Mesothelial cell of epicardium (in vitro differentiated cells): ENCODE measurements at places on chromosomes 1 and 21.

- no peaks in the 10 kb centered on the region for H3K27me3 ChIP-seq
- H3K36me3 ChIP-seq: no peaks in the 10 kb centered on the region
- DNase-seq: no peak
- no peak overlapping the region for H3K27ac ChIP-seq
- no peak overlapping the region for H3K4me3 ChIP-seq
Measured at GRCh38 chr21:45157932-45158331, 83.6 kb downstream of the ADARB1 start.

DNA sequence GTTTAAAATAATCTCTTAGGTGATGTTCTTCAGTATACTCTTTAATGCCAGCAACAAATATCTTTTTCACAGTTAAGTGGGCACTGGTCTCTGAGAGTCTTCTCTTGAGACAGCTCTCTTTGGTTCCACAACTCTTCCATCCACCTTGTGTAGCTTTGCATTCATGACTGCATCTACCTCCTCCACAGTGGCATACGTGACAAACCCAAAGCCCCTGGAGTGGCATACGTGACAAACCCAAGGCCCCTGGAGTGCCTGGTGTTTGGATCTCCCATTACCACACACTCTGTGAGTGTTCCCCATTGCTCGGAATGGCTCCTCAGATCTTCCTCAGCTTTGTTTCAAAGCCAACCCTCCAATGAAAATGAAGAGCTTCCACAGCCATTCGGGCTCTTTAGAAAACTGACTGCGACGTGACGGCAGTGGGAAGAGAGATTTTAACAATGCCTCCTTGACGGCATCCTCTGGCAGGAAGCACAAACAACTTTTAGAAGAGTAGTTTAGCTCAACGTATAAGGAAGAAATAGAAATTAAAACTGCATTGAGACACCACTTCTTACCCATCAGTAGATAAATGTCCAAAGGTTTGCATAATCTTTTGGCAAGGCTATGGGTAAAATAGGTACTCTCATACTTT is 45.8 kb downstream of the SLC30A7 start:
- peaks cover 59% of the 10 kb centered on the region for H3K36me3 ChIP-seq
- H3K4me1 ChIP-seq: peaks cover 3% of the 10 kb centered on the region
- H3K4me3 ChIP-seq: no peak overlapping the region
- no peak overlapping the region for H3K27ac ChIP-seq
- no peak for DNase-seq
- no peaks in the 10 kb centered on the region for H3K27me3 ChIP-seq

- H3K36me3 ChIP-seq: peaks cover 2% of the 10 kb centered on the region
- H3K27me3 ChIP-seq: no peaks in the 10 kb centered on the region
- no peak for DNase-seq
- H3K4me3 ChIP-seq: no peak overlapping the region
- H3K27ac ChIP-seq: no peak overlapping the region
- H3K4me1 ChIP-seq: peaks cover 12% of the 10 kb centered on the region
Measured at GRCh38 chr1:197838836-197839235, 63.6 kb upstream of the DENND1B start.

GRCh38 chr1:234316937-234317336 is 56.3 kb upstream of the COA6 start:
- no peak overlapping the region for H3K4me3 ChIP-seq
- H3K4me1 ChIP-seq: no peaks in the 10 kb centered on the region
- H3K27ac ChIP-seq: no peak overlapping the region
- H3K27me3 ChIP-seq: peaks cover 76% of the 10 kb centered on the region
- no peak for DNase-seq

DNA sequence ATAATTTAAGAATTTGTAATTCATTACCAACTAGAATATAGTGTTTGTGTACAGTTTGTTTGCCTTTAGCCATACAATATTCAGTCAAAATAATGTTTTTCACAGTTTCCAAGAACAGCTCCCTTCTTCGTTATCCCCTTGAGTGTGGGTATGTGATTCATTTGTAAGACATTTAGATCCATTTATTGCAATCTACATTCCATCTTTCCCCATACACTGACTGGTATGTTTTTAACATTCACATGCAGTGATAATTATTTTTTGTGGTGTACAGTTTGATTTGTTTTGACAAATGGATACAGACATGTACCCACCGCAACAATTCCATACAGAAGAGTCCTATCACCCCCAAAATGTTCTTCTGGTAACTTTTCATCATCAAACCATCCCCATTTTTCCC is 589.1 kb upstream of the ADAMTS5 start:
- no peak overlapping the region for H3K4me3 ChIP-seq
- no peaks in the 10 kb centered on the region for H3K4me1 ChIP-seq

GRCh38 chr1:101239095-101240040 is 2.5 kb downstream of the S1PR1 start:
- no peak for DNase-seq
- H3K27ac ChIP-seq: no peak overlapping the region
- peak overlapping the region; percentile 87 for H3K4me3 ChIP-seq
- peaks cover 47% of the 10 kb centered on the region for H3K4me1 ChIP-seq
- H3K36me3 ChIP-seq: peaks cover 31% of the 10 kb centered on the region
- no peaks in the 10 kb centered on the region for H3K27me3 ChIP-seq

DNA sequence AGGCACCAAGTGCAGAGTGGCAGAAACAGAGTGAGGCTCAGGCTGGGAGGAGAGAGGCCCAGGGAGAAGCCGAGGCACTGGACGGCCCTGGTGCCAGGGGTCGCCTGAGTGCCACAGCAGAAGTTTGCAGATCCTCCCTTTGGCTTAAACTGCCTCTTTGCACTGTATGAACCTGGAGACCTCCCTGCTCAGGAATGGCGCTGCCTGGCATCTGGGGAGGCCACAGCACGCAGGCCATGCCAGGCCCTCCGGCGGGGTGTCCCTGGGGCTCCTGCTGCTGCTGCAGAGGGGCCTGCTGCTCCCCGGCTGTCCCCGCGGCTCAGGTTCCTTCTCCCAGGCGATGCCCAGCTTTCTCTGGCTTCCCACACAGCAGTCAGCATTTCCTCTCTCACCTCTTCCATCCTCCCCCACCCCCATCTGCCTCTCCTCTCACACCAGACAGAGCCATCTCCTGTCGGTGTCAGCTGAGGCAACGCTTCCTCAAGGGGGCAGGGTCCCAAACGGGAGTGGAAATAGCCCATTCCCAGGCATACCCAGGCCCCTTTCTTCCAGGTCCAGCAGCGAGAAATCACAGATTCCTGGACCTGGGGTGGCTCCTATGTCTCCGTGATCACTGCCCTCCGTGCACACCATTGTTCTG is 35.2 kb downstream of the SYT6 start:
- no peak overlapping the region for H3K4me3 ChIP-seq
- no peak overlapping the region for H3K27ac ChIP-seq
- peaks cover 4% of the 10 kb centered on the region for H3K27me3 ChIP-seq
- H3K36me3 ChIP-seq: no peaks in the 10 kb centered on the region

- peaks cover 37% of the 10 kb centered on the region for H3K27me3 ChIP-seq
- peak; percentile 43 for DNase-seq
- no peaks in the 10 kb centered on the region for H3K36me3 ChIP-seq
- peaks cover 9% of the 10 kb centered on the region for H3K4me1 ChIP-seq
Measured at GRCh38 chr21:40386294-40386911, 460.6 kb downstream of the DSCAM start.

DNA sequence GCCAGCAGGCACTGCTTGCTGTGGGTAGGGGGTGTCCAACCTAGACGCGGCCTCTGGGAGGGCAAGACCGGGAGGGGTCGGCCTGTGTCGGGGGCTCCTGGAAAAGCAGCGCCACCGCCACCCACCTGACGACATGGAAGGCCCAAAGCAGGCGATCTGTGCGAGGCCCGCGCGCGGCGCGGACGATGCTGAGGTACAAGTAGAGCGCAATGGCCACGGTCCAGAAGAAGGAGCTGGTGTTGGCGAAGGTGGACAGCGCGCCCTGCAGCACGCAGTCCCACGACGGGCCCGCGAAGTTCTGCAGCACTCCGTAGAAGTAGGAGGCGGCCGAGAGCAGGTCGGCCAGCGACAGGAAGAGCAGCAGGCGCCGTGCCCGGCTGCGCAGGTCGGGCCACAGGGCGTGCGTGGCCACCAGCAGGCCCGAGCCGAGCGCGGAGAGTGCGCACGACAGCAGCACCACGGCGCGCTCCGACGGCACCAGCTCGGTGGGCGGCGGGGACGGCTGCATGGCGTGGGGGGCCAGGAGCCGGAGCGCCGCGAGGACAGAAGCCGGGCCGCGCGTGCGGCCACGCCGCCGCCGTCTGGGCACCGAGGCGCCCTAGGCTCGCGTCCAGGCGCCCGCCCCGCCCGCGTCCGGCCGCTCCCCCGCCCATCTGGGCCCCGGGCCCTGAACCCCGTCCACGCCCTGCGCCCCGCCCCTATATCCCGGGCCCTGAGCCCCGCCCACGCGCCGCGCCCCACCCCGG is at the start of gene GPR157:
Gene GPR157, minus strand, starts transcription at position 583 of the 746 bp plus-strand sequence. Its CDS starts 75 bp downstream, at position 508.
- peaks cover 4% of the 10 kb centered on the region for H3K36me3 ChIP-seq
- H3K4me3 ChIP-seq: peak within 1 kb of the TSS; percentile 82
- peaks cover 19% of the 10 kb centered on the region for H3K4me1 ChIP-seq
- H3K27ac ChIP-seq: peak within 1 kb of the TSS; percentile 87
- no peaks in the 10 kb centered on the region for H3K27me3 ChIP-seq

DNA sequence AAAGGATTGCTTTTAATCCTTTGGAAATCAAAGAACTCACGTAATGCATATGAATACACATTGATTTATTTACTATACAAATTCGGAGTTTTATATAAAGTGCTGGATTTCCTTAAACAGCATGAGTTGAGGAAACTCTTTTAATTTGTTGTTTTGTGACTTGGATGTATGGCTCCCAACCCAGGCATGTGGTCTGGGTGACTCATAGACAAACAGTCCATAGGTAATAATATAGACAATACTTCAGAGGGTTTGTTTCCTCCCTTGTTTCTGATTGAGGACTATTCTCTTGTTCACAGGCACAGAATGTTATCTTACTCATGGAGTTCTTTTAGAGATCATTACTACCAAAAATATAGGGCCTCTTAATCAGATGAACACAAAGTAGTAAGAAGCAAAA is 43.8 kb downstream of the XPR1 start:
- peak overlapping the region; percentile 30 for H3K27ac ChIP-seq
- peaks cover 22% of the 10 kb centered on the region for H3K36me3 ChIP-seq
- DNase-seq: no peak
- H3K27me3 ChIP-seq: no peaks in the 10 kb centered on the region

GRCh38 chr1:179151908-179152682 is 70.2 kb downstream of the TOR3A start:
- peaks cover 20% of the 10 kb centered on the region for H3K36me3 ChIP-seq
- peaks cover 11% of the 10 kb centered on the region for H3K4me1 ChIP-seq

- DNase-seq: no peak
- H3K36me3 ChIP-seq: no peaks in the 10 kb centered on the region
- H3K27me3 ChIP-seq: no peaks in the 10 kb centered on the region
- no peak overlapping the region for H3K27ac ChIP-seq
- H3K4me3 ChIP-seq: no peak overlapping the region
Measured at GRCh38 chr21:44623575-44623974, 3.3 kb upstream of the KRTAP10-9 start.

GRCh38 chr21:40466893-40467483 is 380.0 kb downstream of the DSCAM start:
- no peaks in the 10 kb centered on the region for H3K4me1 ChIP-seq
- H3K27ac ChIP-seq: no peak overlapping the region
- H3K27me3 ChIP-seq: peaks cover 46% of the 10 kb centered on the region
- no peak overlapping the region for H3K4me3 ChIP-seq

- H3K27ac ChIP-seq: peak overlapping the region; percentile 89
- no peak for DNase-seq
- H3K27me3 ChIP-seq: no peaks in the 10 kb centered on the region
- no peak overlapping the region for H3K4me3 ChIP-seq
- H3K4me1 ChIP-seq: peaks cover 63% of the 10 kb centered on the region
Measured at GRCh38 chr1:172149346-172149745, 271.1 kb upstream of the C1orf105 start.

DNA sequence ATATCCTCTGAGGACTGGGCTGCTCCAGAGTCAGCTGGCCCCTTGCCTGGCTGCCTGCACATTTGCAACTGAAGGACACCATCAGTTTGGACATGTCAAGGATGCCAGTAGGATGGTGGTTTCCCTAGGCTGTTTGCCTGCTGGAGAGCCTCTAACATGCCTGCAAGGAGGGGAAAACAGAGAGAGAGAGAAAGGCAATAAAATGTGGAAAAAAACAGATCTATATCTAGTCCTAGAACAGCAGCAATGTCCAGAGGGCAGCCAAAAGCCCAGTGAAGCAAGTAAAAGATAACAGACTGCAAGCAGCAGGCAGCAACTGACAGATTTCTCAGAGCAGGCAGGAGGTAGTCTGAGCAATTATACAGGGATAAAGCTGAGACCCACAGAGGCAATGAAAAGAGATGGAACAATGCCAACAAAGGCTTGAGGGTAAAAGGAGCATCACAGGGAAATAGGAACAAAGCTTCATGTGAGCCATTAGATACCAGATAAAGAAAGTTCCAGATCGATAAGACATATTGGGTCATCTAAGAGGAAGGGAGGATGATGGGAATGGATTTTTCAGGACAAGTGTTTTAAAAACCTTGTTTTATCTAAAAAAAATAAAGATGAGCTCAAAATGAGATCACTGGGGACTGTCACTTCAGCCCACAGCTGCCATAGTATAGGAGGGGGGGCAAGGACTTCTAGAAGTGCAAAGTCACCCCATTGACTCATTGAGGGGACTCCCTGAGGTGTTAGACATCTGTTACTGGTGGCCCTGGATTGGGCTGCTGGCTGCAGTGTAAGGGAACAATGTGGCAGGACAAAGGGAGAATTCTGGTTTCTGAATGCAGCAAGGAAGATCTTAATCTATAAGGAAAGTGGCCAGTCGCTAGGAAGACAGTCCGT is 38.6 kb upstream of the GADD45A start:
- H3K27me3 ChIP-seq: no peaks in the 10 kb centered on the region
- H3K36me3 ChIP-seq: no peaks in the 10 kb centered on the region
- H3K27ac ChIP-seq: no peak overlapping the region
- H3K4me3 ChIP-seq: no peak overlapping the region
- H3K4me1 ChIP-seq: no peaks in the 10 kb centered on the region

DNA sequence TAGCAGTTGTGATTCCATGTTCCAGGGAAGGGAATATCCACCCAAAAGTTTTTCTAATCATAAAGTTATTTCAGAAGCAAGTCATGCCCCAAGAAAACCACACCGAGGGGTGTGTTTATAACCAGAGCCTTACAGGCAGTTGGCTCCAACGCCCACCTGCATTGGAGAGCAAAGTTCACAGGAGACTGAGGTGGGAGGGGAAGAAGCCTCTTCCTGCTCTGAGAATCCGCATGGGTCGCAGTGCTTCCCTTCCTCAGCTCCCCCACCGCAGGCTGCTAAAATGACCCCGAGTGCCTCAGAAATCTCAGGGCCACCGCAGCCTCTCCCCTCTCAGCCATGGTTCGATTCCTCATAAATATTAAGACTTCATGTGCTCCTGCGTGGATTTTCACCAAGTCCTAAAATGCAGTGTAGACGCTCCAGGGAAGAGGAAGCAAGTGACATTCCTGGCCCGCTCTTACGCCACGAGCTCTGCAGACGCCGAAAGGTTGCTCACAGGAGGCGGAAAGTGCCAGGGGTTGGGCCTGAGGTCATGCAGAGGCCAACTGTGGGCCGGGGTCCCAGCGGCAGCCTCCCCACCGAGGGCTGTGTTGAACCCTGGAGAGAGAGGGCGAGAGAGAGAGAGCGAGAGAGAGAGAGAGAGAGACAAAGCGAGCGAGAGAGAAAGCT is 13.4 kb upstream of the SPSB1 start:
- DNase-seq: no peak
- H3K4me1 ChIP-seq: peaks cover 15% of the 10 kb centered on the region
- H3K27ac ChIP-seq: peak overlapping the region; percentile 1
- peaks cover 4% of the 10 kb centered on the region for H3K27me3 ChIP-seq
